Neural progenitor cell (in vitro differentiated cells): ENCODE measurements at places on chromosomes 2 and 18.

DNA sequence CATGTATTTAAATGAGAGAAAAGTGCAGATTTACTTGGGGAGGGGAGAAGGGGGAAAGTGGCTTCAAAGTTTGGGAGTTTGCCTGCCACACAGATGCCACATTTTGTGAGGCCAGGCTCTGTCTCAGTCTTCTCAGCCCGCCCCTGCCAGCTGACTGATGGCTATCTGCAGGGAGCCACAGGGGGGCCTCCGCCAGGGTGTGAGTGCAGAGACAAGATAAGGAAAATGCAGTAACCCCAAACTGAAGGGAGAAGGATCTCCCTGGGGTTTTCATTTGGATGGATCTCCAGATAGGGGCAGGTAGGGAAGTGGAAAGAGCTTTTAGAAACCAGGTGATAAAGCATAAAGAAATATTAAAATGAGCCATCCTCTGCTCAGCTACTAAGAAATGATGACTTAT is 128.8 kb downstream of the ZNF521 start:
- DNase-seq: peak; percentile 60

DNA sequence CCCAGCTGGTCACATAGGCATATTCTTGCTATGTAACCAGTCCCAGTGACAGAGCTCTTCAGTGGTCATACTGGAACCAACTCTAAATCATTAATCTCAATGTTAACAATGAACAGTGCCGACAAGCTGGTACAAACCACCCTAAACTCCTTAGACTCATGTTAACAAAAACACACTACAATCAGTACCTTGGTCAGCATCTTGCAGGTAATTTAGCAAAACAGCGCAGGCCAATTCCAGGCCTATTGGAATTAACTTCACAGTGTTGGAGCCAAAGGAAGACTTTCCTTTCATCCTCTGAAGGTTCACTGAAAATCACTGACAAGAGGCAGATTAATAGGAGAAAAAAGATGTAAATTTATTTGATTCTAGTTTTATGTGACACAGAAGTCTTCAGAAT is 396.4 kb downstream of the PIK3C3 start:
- peak; percentile 14 for DNase-seq

DNA sequence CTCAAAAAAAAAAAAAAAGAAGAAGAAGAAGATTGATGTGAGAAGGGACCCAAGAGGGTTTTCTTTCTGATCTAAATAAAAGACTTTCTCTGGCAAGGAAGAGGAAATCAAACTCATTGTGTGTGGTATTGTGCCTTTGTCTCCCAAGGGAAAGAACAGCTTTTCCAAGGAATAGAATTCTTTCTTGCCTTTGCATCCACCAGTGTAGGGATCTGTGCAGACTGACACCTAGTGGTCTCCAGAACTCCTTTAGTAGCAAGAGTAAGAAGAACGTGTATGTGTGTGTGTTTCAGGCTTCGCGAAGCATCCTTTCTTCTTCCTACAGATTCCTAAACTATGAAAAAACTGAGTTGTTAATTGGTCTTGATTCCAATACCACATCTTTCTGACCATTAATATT is 33.5 kb upstream of the CRIM1 start:
- peak; percentile 65 for DNase-seq

DNA sequence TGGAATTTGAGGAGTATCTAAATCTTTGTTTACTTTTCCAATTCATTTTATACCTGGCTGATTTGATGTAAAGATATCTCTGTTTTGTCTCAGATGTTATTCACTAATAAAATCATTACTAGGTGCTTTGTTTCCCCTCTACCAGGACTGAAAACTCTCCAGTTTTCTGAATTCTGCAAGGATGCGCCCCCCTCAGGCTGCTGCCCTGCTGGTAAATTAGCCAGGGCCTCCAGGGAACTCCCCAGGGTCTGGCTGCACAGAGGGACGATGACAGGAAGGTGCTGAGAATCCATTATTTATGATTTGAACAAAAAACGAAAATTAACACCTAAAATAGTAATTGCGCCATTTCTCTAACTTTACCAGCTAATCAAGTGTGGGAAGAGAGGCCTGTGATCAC is 541.2 kb upstream of the POU3F3 start:
- peak; percentile 18 for DNase-seq
